NCI-H2107 (cell line): ENCODE measurements at places on chromosomes 5 and 9.

GRCh38 chr9:89410022-89410421, 87.9 kb downstream of the SEMA4D start:
- DNase-seq = no peak

DNA sequence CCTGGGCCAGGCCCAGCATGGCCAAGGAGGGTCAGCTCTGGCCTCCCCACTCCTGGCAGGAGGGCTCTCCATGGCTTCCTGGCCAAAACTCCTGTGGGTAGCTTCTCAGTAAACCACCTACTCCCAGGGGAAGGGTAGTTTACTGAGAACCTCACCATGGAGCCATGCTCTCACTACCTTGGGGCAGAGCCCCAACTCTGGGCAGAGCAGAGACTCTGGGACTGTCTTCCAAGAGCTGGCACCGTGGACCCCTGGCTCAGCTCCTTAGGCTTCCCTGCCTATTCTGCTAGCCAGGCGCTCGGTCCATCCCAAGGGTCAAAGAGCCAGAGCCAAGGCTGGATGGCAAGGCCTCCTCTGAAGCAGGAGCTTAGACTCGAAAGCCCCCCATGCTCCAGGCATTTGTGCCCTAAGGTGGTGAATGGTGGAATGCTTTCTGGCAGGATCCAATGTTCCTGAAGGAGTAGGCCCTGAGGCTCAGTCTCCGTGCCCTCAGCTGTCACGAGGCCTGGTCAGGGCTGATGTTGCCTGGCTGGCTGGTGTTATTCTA, 19.6 kb downstream of the TCF7 start:
- no peak for DNase-seq

DNA sequence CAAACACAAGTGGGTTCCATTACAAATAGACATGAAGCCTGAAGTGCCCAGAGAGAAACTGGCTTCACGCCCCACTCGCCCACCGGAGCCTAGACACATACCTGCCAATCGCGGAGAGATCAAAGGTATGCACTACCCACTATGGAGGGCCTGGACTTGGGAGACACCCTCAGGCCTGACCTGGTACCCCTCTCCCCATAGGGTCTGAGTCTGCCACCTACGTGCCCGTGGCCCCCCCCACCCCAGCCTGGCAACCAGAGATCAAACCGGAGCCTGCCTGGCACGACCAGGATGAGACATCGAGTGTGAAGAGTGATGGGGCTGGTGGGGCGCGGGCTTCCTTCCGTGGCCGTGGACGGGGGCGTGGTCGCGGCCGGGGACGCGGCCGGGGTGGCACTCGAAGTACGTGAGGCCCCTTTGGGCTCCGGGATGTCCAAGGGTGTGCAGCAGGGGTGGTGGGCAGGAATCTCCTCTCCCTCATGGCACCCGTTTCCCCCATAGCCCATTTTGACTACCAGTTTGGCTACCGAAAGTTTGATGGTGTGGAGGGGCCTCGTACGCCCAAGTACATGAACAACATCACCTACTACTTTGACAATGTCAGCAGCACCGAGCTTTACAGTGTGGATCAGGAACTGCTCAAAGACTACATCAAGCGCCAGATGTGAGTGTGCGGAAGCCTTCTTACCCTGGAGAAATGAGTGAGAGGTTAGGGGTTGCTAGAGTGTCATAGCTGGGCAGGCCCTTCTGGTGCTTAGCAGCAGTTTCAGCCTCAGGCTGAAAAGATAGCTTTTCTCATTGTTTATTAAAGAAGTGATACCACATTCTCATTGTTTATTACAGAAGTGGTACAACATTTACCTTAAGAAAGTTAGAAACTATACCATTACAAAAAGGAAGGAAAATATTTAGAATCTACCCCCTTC, 38.7 kb downstream of the LARP1 start:
- no peak for DNase-seq

- DNase-seq = no peak
Observed at GRCh38 chr5:150542933-150543445, 35.1 kb downstream of the NDST1 start.

GRCh38 chr9:68844631-68845612, 139.9 kb downstream of the PIP5K1B start:
- no peak for DNase-seq

- no peak for DNase-seq
Observed at GRCh38 chr9:374736-375135, 160.1 kb downstream of the DOCK8 start.

DNA sequence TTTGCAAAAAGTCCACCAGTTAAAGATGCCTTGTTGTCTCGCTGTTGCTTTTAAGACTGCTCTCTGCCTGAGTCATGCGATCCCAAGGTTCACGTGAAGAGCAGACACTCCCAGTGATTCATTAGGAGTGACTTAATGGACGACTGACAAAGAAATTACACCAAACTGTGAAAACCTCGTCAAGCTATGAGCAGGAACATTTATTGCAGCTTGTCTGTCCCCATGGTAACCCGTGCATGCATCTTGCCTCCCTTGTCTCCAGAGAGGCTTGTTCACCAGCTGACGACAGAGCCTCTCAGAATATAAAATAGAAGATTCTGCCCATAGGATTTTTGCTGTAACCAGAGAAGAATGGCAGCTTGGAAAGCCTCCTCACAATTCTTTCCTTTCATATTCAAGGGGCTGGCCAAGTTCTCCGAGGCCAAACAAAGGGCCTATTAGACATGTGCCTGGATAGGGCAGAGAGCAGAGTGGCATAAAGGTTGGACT, 352.7 kb downstream of the SPOCK1 start:
- DNase-seq = no peak
